ENCODE measurements at places on chromosomes 1 and 21. TPM values are rescaled to one million over a fixed set of nuclear protein-coding genes. Genes with fewer than 3 reads are reported as not detected.

The ICOSLG gene
- 1.5 TPM for polyA plus RNA-seq

The PLPPR5 gene
- 4.0 TPM for polyA plus RNA-seq

The WDR47 gene
- 14.7 TPM for polyA plus RNA-seq

The FAM76A gene
- polyA plus RNA-seq: 13.3 TPM

The DCDC2B gene
- 1.6 TPM for polyA plus RNA-seq

The PLCH2 gene
- 4.8 TPM for polyA plus RNA-seq

The SEMA6C gene
- 21.8 TPM for polyA plus RNA-seq

The VWA1 gene
- polyA plus RNA-seq: 49.2 TPM

The SPRR2F gene
- 0.64 TPM for polyA plus RNA-seq

The TNFRSF25 gene
- polyA plus RNA-seq: 16.5 TPM

The KIAA1614 gene
- 9.5 TPM for polyA plus RNA-seq

Data from right lung (tissue), 10 donors.